ENCODE measurements at places on chromosomes 6 and 20.

- no peak for DNase-seq
Measured at GRCh38 chr6:21604081-21604480, 10.5 kb downstream of the SOX4 start.

GRCh38 chr6:7787137-7787608, 61.3 kb downstream of the BMP6 start:
- no peak for DNase-seq

DNA sequence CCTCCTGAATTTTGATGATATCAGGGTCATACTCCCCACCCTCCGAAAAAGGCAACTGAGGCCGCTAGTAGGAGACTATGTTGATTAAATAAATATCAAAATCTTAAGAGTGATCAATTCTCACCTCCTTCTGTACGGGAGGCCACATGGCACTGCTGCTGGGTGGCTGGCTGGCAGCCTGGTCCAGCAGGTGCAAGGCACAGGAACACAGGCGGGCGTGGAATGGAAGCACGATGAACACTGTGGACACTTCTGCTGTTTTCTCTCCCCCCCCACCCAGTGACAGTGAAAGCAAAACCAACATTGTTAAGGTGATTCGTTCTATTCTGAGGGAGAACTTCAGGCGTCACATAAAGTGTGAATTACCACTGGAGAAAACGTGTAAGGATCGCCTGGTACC, 9.7 kb upstream of the CLDN20 start:
- no peak for DNase-seq

GRCh38 chr20:34512955-34513419, 3.2 kb upstream of the DYNLRB1 start:
- DNase-seq: no peak

GRCh38 chr20:4836935-4837334, 115.2 kb downstream of the PRND start:
- no peak for DNase-seq

DNA sequence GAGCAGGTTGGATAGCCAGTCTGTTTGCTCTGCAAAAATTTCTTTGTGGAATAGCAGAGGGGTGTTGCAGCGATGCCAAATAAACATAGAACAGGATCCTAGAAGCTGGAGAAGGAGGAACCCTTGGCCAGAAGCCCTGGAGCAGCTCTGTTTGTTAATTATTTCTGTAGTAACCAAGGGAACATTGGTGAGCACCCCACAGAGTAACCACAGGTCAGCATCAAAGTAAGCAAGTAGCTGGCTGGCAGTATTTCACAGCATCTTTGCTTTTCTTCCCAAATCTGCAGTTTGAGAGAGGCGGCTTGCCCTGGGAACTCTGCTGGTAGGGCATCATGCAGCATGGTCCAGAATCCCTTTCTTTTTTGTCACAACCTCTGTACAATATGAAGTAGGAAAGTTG, 12.7 kb upstream of the APMAP start:
- no peak for DNase-seq

DNA sequence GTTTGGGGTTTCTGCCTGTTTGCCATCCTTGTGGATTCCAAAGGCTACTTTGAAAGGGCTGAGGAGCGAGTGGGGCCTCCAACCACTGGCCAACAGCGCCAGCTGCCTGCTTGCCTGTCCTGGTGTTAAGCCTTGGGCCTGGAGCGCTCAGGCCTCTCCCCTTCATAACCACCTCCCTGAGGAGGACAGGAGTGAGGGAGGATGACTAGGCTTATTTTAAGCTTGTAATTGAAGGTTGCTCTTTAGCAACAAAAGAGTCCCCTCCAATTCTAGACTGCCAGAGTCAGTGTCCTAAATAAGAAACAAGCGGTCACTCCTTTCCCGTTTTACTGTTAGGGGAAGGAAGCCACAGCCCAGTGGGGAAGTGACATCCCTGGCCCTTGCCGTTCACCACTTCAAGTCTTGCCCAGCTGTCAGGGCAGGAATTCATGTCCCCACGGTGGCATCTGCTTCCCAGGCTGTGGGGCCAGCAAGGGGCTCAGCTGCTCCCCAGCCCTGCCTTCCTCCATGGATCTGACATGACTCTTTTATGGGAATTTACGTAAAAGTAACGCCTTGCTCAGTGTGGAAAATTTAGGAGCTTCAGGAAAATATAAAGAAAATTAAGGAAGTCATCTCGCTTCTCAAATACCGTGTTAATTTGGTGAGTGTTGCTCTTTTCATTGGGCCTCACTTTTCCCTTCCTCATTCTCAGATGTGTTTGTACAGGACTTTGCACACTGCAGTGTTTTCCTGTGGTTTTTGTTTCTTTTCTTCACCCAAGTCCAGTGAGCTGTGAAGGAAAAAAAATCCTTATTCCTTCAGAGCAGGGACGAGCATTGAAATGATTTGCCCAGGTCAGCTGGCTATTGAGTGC, 57.8 kb downstream of the SSR1 start:
- DNase-seq: no peak

- DNase-seq: no peak
Measured at GRCh38 chr6:12404651-12405050, 114.5 kb downstream of the EDN1 start.

- DNase-seq: peak; percentile 39
Measured at GRCh38 chr6:76876922-76877553, 586.3 kb downstream of the HTR1B start.
